ENCODE measurements at places on chromosomes 2 and 18.

DNA sequence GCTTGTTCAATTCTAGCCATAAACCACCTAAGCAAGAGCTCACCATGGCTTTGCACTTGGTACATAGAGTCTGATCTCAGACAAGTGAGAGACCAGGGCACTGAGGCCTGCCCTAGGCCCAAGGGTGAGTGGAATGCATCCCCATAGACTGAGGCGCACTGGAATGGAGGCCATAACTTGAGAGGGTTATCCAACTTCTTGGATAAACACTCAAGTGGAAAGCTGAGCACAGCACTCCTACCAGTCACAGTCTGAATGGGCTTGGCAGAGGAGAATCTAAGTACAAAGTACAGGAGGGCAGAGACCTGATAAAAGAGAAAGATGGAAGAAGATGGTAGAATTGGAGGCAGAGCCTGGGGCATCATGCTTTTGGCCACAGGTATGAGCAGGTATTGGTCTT is 30.4 kb upstream of the CASP10 start:
- DNase-seq: no peak

DNA sequence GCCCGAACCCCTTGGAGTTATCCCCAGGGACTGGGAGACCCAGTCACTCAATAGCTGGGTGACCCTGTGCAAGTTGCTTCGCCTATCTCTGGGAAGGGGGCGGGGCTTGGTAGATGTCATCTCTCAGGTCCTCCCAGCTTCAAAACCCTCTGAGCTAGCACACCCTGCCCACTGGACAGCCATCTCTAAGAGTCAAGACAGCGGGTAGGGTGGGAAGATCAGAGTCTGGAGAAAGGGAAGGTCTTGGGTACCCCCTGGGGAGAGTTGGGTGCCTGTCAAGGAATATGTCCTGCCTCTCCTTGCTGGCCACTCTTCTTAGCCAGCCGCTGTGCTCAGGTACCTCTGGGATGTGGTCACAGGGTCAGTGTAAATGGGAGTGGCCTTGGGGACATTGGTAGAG is 8.0 kb downstream of the GLI2 start:
- no peak for DNase-seq

DNA sequence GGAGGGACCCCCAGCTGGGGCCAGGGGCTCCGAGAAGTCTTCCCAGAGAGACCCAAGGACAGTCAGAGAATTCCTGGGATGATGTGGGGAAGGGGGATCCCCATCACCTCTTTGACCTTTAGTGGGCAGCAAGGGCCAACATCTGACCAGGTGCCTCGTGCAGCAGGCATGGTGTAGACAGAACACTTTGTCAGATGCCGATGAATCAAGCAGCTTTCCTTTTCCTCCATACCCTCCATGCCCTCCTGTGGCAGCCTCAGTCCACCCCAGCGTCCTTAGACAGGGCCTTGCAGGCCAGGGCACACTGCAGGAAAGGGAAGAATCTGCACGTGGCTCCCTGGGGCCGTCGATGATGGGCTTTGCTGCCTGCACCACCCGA is 26.3 kb downstream of the GPR55 start:
- DNase-seq: no peak

GRCh38 chr18:24315170-24315569 is 82.5 kb downstream of the OSBPL1A start:
- DNase-seq: no peak

DNA sequence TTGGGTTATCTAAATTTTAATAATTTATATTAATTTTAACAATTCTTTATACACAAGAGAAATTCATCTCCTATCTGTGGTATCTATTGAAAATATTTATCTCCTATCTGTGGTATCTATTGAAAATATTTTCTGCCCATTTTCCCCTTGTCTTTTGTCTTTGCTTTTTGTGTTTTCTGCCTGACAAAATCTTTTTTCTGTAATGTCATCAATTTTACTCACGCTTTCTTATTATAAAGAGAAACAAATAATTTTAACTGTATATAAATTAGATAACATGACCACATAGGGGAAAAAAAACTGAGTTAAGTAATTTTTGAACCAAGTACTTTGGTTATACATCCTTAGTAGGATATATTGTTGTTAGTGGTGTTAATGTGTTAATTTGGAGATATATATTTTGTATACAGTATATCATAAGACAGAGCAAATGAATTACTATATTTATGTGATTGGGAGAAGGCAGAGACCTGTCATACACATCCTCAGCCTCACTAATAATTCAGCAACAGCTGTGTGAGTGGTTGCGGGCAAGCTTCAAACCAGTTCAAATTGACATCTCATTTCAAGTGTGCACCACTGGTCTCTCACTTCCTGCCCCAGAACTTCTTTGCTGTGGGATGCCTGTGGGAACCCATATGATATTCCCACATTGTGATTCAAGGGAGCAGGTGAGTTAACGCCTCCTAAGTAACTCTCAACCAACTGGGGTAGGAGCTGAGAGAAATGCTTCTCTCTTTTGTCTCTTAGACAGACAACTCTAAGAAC is 292.4 kb downstream of the SP3 start:
- no peak for DNase-seq

GRCh38 chr2:136703214-136703613 is 62.1 kb upstream of the THSD7B start:
- no peak for DNase-seq

DNA sequence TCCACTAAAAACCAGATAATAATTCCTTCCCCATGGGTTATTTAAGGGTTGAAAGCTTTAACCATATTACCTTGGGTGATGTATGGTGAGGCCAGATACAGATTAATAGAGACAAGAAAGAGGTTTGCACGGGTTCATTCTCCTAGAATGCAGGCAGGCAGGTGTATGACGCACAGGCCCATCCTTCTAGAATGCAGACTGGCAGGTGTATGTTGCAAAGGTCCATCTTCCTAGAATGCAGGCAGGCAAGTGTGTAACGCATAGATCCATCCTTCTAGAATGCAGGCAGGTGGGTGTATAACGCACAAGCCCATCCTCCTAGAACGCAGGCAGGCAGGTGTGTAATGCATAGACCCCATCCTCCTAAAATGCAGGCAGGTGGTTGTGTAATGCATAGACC is 3.9 kb downstream of the RSAD2 start:
- DNase-seq: no peak

DNA sequence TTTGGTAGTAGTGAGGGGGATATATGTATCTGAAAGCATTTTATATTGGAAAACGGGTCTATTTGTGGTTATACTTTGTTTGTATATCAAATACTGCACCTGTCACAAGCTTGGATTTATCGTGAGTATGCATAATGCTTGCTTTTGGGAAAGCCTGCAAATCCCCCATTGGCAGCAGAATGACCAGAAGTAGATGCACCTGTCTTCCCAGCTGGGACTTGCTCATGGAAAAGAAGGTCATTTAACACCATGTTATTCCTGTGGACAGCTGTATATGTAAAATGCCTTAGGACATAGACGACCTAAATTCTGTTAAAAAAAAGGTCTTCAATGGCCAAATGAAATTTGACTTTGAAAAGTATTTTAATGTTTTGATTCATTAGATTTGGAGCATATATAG is 599.4 kb downstream of the XIRP2 start:
- DNase-seq: no peak

GRCh38 chr2:101253703-101254450 is 1.2 kb downstream of the CNOT11 start:
- DNase-seq: no peak

DNA sequence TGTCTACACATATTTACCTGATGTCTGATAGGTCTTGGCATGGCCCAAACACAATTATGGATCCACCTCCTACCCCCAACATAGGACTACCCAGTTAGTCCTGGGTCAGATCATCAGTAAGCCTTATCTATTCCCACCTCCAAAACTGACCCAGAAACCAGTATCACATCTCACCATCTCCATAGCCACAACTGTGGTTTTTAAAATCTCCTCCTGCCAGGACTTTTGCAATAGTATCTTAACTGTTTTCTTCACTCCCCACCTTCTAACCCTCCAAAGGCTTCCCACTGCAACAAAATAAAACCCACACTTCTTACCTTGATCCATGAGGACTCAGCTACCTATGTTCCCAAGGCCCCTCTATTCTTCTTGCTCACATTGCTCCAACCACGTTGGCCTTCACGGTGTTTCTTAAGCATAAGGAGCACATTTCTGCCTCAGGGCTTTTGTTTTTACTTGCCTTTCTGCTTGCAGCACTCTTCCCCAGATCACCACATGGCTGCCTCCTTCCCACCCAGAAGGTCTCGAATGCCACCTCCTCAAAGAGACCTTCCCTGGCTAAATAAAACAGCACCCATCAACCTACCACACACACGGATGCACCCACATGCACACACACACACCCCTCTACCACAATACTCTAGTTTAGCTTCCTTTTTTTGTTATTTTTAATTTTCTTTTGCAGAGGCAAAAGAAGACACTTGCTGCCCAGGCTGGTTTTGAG is 125.9 kb upstream of the SLC1A4 start:
- no peak for DNase-seq

- no peak for DNase-seq
Measured at GRCh38 chr2:82268446-82268845, 1963.9 kb upstream of the LRRTM1 start.

- DNase-seq: no peak
Measured at GRCh38 chr2:241156971-241157441, 6.7 kb downstream of the PPP1R7 start.

DNA sequence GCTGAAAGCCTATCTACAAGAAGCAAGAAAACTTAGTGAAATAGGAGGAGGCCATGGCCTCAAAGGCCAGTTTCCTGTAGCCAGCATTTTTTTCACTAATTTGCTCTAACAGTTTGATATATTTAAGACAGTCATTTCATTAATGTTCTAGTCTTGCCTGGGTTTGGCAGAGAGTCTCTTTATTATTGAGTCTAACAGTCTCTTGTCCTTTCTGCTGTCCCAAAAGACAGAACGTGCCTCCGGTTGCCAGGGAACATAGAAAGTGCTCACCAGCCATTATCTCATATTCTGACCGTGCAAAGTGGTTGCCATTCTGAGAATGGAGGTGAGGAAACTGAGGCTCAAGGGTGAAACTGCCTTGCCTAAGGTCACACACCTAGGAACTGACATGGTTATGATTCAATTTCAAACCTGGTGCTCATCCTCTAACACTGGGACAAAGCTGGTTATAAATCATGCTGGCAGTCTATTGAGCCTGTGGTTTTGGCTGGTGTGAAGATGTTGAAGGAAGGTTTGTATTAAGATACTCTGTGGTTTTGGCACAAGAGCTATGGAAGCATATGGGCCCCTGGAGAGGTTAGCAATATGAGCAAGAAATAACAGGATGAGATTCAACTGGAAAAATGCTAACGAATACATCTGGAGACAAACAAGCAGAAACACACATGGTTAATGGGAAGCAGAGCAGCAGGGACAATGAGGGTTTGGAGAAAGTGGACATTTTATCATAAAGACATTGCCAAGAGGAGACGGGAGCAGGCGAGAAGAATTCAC is 903.3 kb upstream of the KLHL29 start:
- DNase-seq: no peak

- DNase-seq: no peak
Measured at GRCh38 chr18:63758615-63759240, 16.5 kb upstream of the SERPINB7 start.

DNA sequence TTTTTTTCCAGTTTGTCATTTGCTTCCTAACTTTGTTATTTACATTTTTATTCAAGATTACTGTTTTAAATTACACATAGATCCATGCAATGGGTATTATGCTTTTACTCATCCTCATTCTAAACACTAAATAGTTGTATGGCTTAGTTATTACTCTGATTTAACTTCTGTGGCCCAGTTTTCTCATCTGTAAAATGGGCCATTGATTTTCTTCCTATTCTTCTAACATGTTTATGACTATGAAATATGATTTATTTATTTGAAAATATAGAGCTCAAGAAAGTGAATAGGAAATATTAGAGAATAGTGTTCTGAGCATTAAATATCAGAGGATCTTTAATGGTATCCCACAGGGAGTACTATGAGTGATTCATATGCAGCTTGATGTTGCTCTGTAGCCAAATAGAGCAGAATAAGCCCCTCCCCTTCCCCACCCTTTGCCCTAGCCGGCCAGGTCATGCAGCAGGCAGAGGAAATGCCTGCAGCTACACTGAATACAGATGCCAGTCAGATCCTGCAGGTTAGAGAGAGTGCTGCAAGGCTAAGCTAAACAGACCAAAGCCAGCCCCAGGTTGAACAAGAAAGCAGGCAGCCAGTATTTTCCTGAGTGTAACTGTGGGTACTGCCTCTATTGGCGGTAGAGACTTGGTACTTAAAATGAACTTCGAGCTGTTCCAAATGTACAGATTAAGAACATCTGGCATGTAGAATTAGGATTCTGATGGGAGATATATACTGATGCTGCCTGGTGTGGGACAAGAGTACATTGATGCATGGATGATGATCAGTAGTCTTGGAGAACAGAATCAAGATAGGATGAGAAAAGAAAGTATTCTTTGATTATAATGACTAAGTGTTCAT is 11.7 kb upstream of the ACYP2 start:
- DNase-seq: no peak

GRCh38 chr2:143151111-143151752 is 22.0 kb downstream of the ARHGAP15 start:
- no peak for DNase-seq

DNA sequence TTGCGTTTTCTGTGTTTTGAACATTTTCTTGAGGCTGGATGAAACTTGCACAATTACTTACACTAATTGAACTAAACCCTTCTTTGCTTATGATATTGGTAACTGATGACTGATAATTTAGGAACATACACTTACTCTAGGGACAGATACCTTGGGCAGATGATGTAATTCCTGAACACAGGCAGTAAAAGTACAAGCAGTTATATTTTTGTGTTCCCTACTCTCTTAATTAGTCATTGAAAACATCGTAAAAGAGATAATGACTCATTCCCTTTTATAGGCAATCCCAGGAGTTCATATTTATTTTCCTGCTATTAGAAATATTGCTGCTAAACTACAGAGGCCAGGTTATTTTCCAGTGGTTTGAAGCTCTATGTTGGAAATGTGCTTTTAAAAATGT is 46.4 kb downstream of the CCDC85A start:
- DNase-seq: no peak

- DNase-seq: no peak
Measured at GRCh38 chr2:201269764-201270163, 9.4 kb downstream of the CASP8 start.

DNA sequence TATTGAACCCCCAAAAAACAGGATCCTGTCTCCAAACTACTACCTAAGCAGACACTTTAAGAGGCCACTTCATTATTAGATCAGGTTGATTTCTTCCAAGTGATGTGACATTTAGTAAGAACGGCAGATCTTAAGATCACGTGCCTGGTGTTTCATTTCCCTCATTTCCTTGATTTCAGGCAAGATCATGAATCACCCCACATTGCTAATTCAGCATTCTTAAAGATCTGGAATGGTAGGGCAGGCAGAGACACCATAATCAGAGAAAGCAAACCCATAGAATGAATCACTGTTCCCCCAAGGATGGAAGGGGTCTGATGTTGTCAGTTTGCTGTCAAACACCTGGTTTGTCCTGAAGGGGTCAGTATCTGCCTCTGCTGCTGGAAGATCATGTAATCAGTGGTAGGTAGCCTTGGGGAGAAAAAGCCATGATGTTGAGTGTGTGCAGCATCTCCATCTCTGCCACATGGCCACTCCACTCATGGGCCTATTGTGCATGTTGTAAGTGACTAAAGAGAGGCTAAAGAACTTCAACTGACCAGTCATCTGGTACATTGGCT is 133.9 kb downstream of the ARHGAP15 start:
- no peak for DNase-seq

- DNase-seq: no peak
Measured at GRCh38 chr2:183493040-183493439, 368.8 kb downstream of the NUP35 start.

GRCh38 chr2:88110830-88111229 is 17.0 kb downstream of the FABP1 start:
- no peak for DNase-seq
